Brain (organoid and tissue), 16 donors: ENCODE measurements at places on chromosomes 5 and 9.

- DNase-seq = no peak
Measured at GRCh38 chr5:122236270-122237040, 75.6 kb upstream of the SNCAIP start.

DNA sequence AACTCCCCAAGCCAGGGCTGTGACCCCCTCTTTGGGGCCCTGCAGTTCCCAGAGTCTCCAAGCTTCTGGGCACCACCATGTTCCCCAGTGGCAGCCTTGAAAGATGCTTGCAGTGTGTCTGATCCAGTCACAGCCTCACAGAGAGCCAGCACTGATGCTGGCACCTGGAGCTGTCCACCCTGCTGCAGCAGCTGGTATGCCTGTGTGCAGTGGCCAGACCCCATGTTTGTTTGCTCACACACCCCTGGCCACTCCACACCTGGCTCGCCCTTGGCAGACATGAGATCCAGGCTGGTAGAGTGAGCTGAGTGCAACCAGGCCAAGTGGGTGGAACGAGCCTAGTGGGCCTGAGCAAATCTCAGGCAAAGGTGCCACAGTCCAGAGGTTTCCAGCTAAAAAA is 106.0 kb downstream of the C9orf50 start:
- DNase-seq = no peak

GRCh38 chr9:120486347-120486746 is 93.6 kb downstream of the CDK5RAP2 start:
- no peak for DNase-seq

DNA sequence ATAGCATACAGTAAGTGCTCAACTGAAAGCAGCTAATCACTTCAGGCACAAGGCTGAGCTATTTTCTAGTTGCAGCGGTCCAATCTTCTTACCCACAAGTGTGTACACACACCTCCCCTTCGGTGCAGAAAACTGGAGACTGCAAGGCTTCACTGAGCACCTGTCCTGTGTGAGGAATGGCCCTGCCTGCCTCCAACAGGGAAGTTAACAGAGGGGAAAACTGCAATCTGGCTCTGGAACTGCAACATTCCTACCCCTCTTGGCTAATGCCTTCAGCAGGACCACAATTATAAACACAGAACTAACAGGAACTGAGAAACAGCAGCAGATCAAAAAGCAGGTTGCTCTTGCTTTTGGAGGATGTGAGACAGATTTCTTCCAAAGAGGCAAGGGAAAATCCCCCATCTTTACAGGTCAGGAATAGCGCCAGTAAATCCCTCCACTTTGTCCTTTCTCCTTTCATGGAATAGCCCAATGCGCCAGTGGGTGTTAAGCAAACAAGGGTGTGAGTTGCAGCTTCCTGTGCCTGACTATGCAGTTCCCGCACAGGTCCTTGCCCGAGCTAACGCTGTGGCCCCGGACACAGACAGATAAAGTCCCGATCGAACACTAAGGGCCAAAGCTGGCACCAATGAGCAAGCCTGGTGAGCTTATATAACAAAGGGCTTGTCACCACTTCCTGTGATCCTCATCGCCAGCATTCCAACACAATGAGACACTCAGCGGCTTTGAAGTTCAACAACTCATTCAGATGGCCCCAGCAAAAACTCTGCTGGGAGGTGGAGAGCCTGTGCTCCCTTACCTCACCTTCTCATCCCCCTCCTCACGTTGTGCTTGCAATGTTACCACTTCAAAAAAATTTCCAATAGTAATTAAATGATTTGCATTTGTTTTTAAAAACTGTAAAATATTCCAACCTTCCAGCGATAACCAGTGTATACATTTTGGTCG is 21.5 kb downstream of the SHB start:
- DNase-seq = peak; percentile 70

- peak; percentile 94 for DNase-seq
Measured at GRCh38 chr5:139968547-139969261, 74.4 kb downstream of the NRG2 start.

DNA sequence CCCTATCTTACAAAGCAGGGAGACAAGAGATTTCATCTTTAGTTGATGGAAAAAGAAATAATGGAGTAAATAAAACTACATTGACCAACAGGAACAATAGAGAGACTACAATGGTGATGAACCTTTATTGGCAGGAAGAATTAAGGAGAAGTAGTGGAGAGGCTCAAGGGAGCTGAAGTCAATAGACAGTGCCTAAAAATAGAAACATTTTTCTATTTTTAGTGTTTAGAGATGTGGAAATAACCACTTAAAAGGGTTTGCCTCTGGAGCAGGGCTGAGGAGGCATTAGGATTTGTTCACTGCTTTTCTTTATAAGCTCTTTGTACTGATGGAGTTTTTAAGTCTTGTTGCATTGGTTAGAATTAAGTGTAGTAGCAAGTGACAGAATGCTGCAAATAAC is 98.4 kb upstream of the ERCC6L2 start:
- no peak for DNase-seq

DNA sequence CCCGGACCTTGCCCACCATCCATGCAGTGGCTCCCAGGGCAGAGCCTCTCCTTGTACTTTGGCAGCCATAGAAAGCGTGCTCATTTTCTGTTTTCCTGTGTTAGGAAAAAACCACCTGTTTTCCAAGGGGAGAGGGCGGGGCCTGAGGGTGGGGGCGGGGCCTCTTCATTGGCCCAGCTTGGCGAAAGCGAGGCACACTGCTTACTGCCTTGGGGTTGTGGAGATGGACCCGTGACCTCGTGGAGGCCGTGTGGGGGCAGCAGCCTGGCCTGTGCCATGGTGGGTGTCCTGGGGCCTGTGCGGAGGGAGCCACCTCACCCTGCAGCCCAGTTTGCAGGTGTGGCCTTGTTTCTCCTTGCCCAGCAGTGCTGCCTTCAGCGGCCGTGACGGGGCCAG is 4.4 kb upstream of the TOR4A start:
- no peak for DNase-seq

- no peak for DNase-seq
Measured at GRCh38 chr9:96236854-96237550, 65.0 kb downstream of the HSD17B3 start.

- peak; percentile 56 for DNase-seq
Measured at GRCh38 chr5:82522897-82523296, 244.7 kb upstream of the RPS23 start.

- no peak for DNase-seq
Measured at GRCh38 chr9:105447386-105447813, 434 bp upstream of the FSD1L start.

DNA sequence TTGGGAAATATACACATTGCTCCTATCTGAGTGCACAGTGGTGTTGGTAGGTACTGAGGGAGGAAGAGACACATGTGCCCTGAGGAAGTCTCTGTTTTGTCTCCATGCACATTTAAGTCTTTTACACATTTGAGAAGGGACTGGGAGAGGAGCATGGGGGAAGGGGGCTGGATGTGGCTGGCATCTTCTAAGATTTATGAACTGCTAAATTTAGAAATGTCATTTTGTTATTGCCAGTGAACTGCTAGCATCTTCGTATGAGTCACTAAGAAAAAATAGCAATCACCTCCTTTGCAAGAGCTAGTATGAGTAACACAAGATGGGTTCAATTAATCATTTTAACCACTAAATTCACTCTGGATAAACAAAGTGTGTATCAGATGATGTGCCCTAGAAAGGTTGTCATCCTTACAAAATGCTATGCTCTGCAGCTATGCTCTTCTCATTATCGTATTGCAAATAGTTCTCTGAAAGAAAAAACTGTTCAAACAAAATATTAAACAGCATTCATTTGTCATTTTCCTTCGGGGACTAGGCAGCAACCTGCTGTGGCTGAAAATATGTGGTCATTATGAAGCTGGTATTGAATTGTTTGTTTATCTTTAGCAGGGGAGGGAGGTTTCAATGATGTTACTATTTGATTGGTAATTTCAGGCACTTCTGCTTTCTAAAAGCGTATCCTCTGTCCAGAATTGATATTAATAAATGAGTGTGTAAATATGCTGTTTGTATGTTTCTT is 236.5 kb downstream of the DMRTA1 start:
- peak; percentile 26 for DNase-seq

- DNase-seq = no peak
Measured at GRCh38 chr5:133252133-133252480, 200.3 kb downstream of the HSPA4 start.

- peak; percentile 89 for DNase-seq
Measured at GRCh38 chr5:155728857-155729683, 597.9 kb upstream of the SGCD start.

DNA sequence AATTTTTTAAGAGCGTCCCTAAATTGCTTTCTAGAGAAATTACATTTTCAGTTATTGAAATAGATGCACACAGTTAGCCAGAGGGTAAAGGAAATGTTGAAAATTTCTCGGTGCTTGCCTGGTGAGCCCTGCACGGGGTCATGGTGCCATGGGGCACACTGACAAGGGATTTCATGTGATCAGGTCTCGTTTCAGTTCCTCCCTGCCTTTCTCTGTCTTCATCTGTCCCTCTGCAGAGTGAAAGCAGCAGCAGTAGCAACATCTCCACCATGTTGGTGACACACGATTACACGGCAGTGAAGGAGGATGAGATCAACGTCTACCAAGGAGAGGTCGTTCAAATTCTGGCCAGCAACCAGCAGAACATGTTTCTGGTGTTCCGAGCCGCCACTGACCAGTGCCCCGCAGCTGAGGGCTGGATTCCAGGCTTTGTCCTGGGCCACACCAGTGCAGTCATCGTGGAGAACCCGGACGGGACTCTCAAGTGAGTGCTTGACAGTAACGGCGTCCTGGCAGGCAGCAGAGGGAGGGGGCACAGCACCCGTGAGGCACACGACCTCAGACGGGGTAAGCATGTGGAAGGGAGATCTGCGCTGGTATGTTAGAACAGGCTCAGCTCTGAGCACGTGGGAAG is 89.1 kb upstream of the OTULINL start:
- no peak for DNase-seq

DNA sequence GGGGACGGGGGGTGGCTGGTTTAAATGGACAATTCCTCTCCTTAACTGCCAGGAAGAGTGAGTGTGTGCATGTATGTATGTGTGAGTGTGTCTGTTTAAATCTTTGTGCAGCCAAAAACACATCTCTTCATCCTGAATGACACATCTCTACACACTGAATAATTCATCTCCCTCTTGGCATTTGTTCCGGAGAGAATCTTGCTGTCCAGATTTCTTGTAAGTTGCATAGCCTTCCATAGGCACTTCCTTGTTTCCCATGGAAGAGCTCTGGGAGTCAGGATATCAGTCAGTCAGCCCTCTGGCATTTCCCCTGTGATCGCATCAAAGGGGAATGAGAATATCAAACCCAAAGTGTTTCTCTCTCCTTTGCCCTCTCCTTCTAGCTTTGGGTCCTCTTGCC is 74.7 kb downstream of the WWC1 start:
- DNase-seq = peak; percentile 31

DNA sequence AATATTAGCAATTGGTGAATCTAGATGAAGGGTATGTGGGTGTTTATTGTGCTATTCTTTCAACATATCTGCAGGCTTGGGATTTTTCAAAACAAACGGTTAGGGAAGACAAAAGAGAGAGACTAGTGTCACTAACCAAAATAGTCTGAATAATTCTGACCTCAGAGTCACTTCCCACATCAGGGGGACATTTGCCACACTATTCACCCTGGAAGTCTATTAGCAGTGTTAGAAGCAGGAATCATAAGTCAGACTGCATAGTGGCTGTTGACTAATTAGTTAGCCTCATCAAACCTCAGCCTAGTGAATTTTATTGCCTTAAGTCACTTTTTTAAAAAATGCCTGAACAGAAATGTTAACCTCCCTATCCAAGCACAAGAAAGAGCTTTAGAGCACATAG is 169.2 kb upstream of the RGMB start:
- no peak for DNase-seq

GRCh38 chr5:109421956-109422355 is 12.2 kb upstream of the PJA2 start:
- DNase-seq = no peak

DNA sequence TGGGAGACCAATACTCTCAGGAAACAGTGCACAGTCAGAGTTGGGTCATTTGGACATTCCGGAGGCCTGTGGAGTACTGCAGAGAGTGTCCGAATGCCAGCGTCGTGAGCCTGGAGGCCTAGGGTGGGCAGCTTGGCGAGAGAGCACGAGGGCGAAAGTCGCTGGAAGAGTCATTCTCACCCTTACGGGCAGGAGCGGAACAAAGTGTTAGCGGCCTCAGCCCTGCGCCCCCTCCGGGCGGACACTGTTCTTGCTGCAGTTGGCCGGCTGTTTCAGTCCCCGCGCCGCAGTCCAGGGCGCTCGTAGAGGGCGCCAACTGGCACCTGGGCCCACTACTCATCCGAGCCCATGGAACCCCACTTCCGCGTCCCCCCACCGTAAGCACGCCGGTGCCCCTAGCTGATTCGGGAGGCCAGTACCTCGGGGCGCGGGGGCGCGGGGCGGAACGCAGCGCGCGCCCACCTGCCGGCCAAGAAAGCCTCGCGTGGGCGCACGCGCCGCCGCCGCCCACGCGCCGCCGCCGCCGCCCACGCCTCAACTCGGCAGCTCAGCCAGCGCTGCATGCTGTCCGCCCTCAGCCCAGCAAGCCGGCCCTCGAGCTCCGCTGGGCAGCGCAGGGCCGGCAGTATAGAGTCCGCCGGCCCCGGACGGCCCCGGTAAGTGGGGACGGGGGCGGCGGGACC is 99.7 kb upstream of the CCL21 start:
- DNase-seq = peak; percentile 47

- peak; percentile 87 for DNase-seq
Measured at GRCh38 chr5:98656125-98656795, 117.2 kb upstream of the RGMB start.

DNA sequence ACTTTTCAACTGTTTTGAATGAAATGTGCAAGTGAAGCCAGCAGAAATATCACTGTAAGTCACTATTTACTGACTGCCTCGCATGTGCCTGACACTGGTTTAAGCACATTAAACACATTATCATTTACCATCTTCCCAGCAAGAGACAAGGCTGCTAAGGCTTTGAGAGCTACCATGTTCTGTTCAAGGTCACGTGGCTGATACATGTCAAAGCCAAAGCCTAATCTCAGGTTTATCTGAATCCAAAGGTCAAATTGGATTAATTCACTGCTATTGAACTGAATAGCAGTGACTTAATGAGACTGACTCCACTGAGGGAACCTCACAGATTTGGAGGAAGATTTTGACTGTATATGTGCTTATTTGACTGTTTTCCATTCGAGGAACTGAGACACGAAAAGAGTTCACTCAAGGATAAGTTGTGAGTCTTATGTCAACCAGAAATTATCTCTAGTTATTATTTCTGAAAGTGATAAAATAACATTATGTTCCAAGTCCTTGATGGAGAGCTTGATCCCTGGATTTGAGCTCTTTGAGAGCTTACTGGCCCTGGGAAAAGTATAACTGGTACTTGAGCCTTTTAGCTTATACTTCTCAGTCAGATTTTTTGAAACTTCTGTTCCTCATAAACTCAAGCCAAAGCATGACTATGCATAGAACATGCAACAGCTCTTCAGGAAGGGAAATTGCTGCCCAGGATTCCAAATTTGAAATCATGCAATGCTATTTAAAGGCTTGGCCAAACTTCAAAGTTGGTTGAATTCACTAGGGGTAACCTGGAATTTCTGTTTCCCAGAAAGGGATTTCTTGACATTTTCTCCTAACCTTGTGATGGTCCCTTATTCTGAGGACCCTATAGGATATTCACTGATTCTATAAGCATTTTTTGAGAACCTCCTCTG is 23.4 kb upstream of the ARHGAP26 start:
- no peak for DNase-seq
